Renal pelvis (tissue), 12 donors: ENCODE measurements at places on chromosomes 5 and 9. TPM values are rescaled to one million over a fixed set of nuclear protein-coding genes. Genes with fewer than 3 reads are reported as not detected.

- no peak for DNase-seq
These were observed 24.0 kb upstream of the TPPP start for GRCh38 chr5:717143-717542.

Gene PCDHA12
- polyA plus RNA-seq: 0.14 TPM

DNA sequence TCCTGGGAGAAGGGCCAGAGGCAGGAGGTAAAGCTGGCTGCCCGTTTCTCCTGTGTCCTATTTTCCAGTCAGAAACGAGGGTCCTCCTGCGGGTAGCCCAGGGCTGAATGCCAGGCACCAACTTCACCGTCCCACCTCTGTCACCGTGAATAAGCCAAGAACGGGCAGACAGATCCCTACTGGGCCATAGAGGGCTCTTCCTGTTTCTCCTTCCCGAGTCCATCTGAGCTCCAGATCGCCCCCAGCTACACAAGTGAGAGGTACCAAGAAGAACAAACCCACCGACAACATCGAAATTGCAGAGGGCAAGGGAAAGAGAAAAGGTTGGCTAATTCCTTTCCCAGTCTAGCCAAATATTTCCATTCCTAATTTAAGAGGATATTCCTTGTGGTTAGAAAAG lies 93.7 kb downstream of the SPOCK1 start:
- DNase-seq: no peak

- no peak for DNase-seq
These were observed 15.8 kb upstream of the SETX start for GRCh38 chr9:132370592-132370991.

Gene MRPL36
- polyA plus RNA-seq: 46.7 TPM

DNA sequence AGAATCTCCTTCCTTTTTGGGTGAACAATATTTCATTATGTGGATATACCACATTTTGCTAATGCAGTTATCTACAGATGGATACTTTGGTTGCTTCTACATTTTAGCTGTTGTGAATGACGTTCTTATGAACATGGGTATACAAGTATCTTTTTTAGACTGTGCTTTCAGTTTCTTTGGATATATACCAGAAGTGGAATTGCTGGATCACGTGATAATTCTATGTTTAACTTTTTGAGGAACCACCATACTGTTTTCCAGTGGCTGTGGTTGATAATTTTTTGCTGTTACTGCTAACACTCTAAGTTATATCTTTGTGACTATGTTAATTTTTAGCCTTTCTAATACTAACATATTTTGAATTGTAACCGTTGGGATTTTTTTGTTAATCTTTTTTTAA lies 12.5 kb downstream of the WDR70 start:
- DNase-seq: no peak

Gene S100Z
- polyA plus RNA-seq: 0.14 TPM

- no peak for DNase-seq
These were observed 96.3 kb downstream of the ZNF608 start for GRCh38 chr5:124650147-124650561.

Gene PTBP3
- 76.2 TPM for polyA plus RNA-seq

GRCh38 chr5:175166026-175166425 lies 278.0 kb downstream of the DRD1 start:
- DNase-seq: no peak

GRCh38 chr5:14718778-14719177 lies 54.3 kb downstream of the OTULIN start:
- no peak for DNase-seq

- DNase-seq: no peak
These were observed 282.8 kb upstream of the C9orf72 start for GRCh38 chr9:27856054-27856453.

GRCh38 chr9:16519001-16519400 lies 351.5 kb downstream of the BNC2 start:
- DNase-seq: no peak

DNA sequence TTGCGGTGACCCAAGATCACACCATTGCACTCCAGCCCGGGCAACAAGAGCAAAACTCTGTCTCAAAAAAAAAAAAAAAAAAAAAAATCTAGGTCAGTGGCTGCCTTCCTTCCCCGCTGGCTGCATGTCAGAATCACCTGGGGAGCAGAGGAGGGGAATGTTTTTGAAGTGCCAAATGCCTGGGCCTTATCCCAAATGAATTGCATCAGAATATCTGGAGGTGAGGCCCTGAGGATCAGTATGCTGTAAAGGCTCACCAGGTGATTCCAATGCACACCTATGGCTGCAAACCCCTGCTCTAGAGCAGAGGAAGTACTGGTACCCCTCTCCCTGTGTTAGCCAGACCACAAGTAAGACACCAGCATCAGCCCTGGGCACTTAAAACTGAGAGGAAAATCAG lies 44.7 kb upstream of the GABRP start:
- no peak for DNase-seq

Gene SCGB3A2
- polyA plus RNA-seq: 0.95 TPM

Gene CBY3
- polyA plus RNA-seq: 1.8 TPM
